ENCODE measurements at places on chromosomes 7 and 10.

GRCh38 chr10:48785796-48786195, 101.1 kb downstream of the WDFY4 start:
- no peak for DNase-seq

- no peak for DNase-seq
Observed at GRCh38 chr10:122029499-122030199, 40.7 kb downstream of the TACC2 start.

DNA sequence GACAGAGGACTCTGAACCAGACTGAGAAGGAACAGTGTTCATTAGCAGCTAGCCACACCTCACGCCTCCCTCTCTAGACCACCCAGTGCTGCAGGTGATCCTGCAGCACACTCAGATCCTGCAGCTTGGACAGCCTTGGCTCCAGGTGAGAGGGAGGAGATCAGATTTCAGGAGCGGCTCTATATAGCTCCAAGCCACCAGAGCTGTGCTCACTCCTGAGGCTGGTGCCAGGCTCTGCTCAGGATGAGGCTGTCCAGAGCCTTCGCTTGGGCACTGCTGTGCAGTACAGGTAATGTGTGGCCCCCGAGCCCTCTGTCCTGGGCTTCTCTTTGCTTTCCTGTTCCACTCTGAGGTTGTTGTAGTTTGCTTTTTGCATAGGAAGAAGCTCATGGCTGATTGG, 42.4 kb downstream of the C10orf120 start:
- DNase-seq, result no peak

- DNase-seq, result no peak
Observed at GRCh38 chr7:55965805-55966421, 1.5 kb downstream of the NIPSNAP2 start.

DNA sequence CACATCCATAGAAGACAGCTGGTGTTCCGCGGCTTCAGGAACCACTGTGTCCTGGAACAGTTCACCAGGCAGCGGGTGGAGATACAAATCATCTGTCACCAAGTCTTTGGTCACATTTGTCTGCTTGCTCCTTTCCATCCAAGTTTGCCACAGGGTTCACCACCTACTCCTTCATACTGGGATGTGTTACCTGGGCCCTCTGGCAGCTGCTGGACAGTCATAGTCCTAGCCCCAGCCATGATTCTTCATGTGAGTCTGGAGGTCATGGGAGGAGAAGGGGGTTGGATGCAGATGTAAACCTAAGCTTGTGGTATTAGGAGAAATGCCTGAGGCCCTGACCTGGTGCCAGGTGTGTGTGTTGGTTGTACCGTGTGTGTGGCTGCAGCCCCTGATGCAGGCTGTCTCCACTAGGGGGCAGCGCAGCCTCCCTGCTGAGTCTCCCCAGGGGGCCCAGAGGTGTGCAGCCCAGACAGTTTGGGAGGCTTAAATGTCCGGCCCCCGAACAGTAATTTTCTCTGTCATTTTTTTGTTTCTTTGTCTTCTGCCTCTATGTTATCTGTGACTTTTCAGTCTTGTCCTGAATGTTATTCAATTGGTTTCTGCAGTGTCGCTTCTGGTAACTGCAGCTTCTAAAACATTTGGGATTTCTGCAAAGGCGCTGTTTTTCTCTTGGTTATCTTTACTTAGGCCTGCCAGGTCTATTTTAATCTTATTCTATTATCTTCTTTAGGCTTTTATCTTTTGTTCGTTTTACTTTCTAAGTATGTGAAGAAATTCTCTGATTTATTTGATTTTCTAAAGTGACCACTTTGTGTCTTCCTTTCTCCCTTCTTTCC, 14.8 kb downstream of the NPS start:
- no peak for DNase-seq

GRCh38 chr10:299512-299911, 164.3 kb downstream of the ZMYND11 start:
- DNase-seq, result no peak

DNA sequence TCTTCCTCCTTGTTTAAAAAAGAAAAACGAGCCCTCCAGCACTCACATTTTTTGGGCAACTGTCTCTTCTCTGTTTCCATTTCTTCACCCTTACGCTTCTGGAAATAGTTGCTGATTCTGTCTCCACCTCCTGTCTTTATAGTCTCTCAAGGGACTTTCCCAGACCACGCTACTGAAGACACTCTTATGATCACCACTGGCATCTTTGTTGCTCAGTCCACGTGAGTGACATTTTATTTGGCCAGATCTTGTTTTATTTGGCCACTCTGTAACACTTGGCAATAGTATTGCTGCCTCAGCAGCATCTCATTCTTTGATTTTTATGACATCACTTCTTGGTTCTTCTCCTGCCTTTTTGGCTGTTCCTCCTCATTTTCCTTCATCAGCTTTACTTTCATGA, 21.6 kb upstream of the NME8 start:
- DNase-seq, result no peak

GRCh38 chr10:63763744-63764143, 242.5 kb downstream of the REEP3 start:
- no peak for DNase-seq

GRCh38 chr10:45151467-45152214, 150.9 kb downstream of the ZNF22 start:
- DNase-seq, result no peak

DNA sequence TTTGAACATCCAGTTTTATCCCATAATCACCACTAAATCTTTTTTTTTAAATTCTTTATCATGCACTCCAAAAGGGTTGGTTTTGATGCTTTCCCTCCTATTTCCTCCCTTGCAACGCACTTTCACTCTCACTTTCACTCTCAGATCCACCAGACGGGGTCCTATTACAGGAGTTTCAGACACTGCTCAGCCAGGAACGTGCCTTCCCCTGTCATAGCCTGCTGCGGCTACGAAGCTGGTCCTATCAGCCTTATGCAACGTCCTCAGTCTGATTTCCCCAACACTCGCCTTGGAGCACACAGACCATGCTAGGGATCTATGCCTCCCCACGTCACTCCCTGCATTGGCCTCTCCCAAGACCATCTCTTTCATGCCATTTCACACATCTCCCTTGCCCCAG, 23.4 kb downstream of the ZPBP start:
- no peak for DNase-seq

- no peak for DNase-seq
Observed at GRCh38 chr7:99579956-99580777, 17.9 kb upstream of the TMEM225B start.

GRCh38 chr10:30047924-30048531, 11.4 kb downstream of the JCAD start:
- DNase-seq, result no peak

DNA sequence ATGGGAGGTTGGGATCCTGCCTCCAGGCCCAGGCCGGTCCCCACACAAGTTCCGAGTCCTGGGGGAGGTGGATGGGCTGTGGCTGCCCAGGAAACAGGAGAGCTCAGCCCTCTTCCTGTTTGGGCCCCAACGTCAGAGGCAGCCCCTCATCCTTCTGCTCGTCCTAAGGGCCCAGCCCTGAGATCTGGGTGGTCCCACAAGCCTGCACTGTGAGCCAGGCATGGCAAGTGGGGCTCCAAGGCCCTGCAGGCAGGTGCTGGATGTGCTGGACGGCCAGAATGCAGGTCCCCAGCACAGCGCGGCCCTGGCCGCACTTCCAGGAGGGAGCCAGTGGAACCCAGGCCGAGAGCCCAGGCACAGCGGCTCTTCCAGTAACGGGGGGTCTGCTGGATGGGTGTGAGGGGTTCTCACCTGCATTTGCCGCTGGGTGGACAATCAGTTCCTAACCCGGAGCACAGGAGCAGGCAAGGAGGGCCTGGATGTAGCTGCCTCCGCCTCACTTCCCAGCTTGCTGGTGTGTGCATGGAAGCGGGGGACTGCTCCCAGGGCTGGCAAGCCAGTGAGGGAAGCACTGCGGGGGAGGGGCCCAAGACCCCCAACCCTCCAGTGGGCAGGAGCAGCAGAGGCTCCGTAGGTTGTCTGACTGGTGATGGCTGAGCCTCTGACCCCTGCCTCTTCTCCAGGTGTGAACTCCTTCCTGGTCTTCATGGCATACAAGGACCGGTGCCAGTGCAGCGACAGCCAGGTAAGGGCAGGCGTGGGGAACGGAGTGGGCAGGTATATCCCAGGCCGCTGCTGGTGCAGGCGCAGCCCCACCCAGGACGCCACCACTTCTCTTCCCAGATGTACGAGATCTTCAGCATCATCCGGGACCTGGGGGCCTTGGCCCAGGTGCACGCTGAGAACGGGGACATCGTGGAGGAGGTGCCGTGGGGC, 9.7 kb downstream of the DPYSL4 start:
- no peak for DNase-seq

GRCh38 chr10:14474656-14475055, 143.9 kb upstream of the FRMD4A start:
- DNase-seq, result no peak

DNA sequence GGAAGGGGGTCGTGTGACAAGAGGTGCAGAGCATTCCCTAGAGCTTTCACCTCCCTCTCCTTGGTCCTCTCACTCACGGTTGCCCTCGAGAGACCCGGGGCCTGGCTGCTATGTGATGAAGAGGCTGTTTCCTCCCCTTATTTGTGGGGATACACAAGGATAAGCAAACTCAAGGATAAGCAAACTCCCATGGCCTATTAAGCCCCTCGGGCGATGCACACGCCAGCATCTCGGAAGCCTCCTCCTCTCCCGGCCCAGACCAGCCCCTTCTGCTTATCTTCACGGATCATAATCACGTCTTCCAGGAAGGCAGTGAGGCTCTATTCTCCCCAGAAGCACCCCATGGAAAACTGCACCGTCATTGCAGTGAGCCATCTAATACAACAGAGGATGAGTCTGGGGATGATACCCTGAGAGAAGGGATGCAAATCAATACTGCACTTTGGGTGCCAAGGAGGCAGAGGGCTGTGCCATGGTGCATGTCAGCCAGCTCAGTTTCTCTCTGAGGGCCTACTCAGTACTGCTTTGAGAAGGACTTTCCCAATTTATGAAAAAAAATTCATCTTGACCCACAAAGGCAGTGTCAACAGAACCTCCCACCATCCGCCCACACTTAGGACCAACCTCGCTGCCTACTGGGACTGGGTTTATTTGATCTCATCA, 22.2 kb downstream of the TMEM273 start:
- DNase-seq, result no peak

GRCh38 chr7:102205915-102206314, 80.8 kb upstream of the SH2B2 start:
- DNase-seq, result no peak

- DNase-seq, result no peak
Observed at GRCh38 chr10:53978301-53978700, 822.7 kb downstream of the PCDH15 start.

GRCh38 chr7:136857573-136857972, 10.9 kb upstream of the CHRM2 start:
- no peak for DNase-seq

DNA sequence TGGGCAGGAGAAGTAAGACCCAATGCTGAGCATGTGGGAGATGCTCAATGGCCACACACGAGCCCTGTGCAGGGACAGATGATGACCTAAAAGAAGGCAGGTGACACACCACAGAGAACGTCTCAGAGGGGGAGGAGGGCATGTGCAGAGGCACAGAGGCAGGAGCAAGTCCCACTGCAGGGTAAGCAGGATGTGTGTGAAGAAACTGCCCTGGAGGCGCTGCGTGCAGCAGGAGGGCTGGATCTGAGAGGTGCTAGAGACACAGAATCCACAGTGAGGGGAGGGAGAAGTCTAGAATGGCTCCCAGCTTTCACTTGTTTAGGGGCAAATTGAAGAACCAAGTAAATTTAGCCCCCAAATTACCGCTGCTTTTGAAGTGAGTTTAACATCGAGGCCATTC, 14.9 kb downstream of the DYDC2 start:
- no peak for DNase-seq

- DNase-seq, result no peak
Observed at GRCh38 chr7:121286742-121287734, 41.8 kb upstream of the WNT16 start.

DNA sequence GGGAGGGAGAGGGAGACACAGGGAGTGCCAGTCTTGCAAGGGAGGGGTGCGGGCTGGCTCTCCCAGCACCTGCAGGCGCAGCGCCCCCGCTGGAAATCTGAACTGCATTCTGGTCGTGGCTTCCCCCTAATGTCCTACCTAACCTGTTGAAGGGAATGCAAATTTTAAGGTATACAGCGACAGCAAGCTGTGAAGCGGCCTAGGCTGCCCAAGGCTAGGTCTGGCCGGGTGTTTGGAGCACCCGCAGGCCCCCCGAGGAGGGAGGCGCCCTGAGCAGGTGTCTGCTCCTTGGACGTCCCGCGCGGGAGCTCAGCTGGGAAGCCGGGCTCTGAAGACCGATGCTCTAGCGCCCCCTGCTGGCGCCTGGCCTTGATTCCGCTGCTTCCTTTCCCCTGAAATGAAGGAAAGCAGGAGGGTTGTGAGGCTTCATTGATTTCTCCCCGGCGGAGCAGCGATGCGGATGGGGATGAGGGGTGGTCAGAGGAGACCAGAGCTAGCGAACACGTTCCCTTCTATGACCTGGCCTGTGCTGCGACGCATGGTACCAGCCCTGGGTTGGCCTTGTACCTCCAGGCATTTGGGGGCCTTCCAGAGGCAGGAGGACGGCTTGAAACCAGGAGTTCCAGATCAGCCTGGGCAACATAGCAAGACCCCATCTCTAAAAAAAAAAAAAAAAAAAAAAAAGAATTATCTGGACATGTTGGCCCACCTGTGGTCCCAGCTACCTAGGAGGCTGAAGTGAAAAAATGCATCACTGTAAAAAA, 601.3 kb downstream of the GALNT17 start:
- DNase-seq, result peak; percentile 18

DNA sequence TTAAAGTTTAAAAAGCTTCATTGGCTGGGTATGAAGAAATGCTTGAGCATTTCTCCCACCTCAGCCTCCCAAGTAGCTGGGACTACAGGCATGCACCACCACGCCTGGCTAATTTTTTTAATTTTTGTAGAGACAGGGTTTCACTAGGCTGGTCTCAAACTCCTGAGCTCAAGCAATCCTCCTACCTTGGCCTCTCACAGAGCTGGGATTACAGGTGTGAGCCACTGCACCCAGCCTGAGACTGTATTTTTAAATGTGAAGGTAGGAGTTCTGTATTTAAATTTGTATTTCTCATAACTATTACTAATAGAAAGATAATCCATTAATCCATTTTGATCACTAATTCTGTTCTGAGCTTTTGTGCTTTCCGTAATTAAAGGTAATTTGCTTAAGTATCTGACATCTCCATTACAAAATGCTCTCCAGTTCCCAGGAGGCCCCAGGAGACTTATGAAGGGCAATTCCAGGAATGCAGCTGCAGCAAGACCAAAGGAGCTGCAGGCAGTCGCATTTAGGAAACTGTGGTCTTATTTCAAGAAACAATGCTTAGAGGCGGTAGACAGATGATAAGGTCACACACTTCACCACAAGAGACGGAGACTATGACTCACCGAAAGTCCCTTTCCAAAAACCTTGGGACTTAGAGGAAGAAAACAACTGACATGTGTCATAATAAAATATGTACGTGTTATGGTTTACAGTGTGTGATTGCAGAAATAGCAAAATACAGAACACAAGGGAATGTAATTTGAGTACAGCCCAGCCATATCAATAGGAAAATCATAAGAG, 23.3 kb downstream of the YAE1 start:
- DNase-seq, result peak; percentile 36

Data from stimulated activated CD4-positive, alpha-beta T cell treated with anti-CD3 and anti-CD28 coated beads, TNF-alpha, amount 100 ng/mL, for 24 hours (primary cell).